GM23248 (cell line): ENCODE measurements at places on chromosomes 7 and 10. TPM values are rescaled to one million over a fixed set of nuclear protein-coding genes. Genes with fewer than 3 reads are reported as not detected.

Gene ABCB1
- total RNA-seq = 0.11 TPM in 1 of 2 replicates, not detected in the other

- H3K4me1 ChIP-seq = no peaks in the 10 kb centered on the region; the same call in 1 of the 2 replicates
- peak; percentile 21 for DNase-seq
- H3K27ac ChIP-seq = no peak overlapping the region
- no peak overlapping the region for H3K4me3 ChIP-seq
- H3K36me3 ChIP-seq = no peaks in the 10 kb centered on the region
Observed at GRCh38 chr10:113216102-113216501, 266.1 kb downstream of the TCF7L2 start.

Gene OTUD1
- total RNA-seq = 4.2 and 8.1 TPM in 2 replicates

- H3K4me3 ChIP-seq = no peak overlapping the region
- no peaks in the 10 kb centered on the region for H3K27me3 ChIP-seq
- DNase-seq = peak; percentile 85
- H3K36me3 ChIP-seq = no peaks in the 10 kb centered on the region
- peak overlapping the region; percentile 67 for H3K27ac ChIP-seq
Observed at GRCh38 chr10:72736176-72736827, 44.4 kb downstream of the MCU start.

DNA sequence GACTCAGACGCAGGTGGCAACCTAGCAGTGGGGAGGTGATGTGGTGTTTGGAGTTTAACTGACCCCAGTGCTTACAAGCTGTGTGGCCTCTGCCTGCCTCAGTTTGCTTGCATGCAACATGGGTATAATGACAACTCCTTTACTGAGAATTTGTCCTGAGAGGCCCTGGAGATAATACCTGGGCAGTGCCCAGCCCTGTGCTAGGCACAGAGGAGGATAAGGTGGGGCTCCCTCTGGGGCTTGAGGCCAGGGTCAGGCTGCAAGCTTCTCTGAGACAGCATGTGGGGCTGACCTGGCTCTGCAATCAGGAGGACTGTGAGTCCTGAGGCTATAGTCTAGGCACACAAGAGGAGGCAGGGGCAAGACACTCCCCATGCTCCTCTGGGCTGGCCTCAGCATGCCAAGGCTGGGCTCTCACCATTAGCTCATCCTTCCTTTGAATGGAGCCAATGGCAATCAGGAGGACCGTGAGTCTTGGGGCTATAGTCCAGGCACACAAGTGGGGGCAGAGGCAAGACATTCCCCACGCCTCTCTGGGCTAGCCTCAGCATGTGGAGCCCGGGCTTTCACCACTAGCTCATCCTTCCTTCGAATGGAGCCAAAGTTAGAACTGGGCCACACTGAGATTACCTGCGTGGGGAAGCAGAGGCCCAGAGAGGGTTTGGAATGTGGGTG, 147.9 kb downstream of the RPS24 start:
- no peak for DNase-seq
- no peaks in the 10 kb centered on the region for H3K27me3 ChIP-seq
- H3K36me3 ChIP-seq = no peaks in the 10 kb centered on the region
- no peak overlapping the region for H3K27ac ChIP-seq
- no peak overlapping the region for H3K4me3 ChIP-seq

GRCh38 chr7:128322040-128322643, 21.6 kb downstream of the RBM28 start:
- H3K27ac ChIP-seq = 0 out of 2 replicates have a peak overlapping the region, but pooled peaks have one; percentile 90
- H3K27me3 ChIP-seq = no peaks in the 10 kb centered on the region
- DNase-seq = peak; percentile 78

Gene ITGA8
- 0.32 TPM in 1 of 2 replicates, not detected in the other for total RNA-seq

Gene LRRTM3
- total RNA-seq = not detected in 2 replicates

Gene CD36
- 1.3 TPM in 1 of 2 replicates, not detected in the other for total RNA-seq

DNA sequence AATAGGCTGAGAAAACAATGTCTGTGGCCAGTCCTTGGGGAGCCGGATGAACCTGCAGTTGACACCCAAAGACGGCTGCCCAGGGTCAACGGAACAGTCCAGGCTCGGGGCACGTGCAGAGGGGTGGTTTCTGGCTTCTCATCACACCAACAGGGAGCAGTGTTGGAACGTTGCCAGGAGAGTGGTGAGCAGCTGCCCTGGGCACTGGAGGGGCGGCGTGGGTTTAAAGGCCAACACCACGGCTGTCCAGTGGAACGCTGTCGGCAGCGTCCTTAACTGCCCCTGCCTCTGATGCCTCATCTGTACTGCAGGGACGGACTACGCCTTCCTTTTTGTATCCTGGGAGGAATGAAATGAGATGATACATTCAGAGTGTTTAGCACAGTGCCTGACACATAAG, 19.8 kb downstream of the JCAD start:
- H3K4me3 ChIP-seq = no peak overlapping the region
- H3K27me3 ChIP-seq = no peaks in the 10 kb centered on the region
- H3K36me3 ChIP-seq = peaks cover 4% of the 10 kb centered on the region; the same call in 1 of the 2 replicates
- H3K4me1 ChIP-seq = no peaks in the 10 kb centered on the region

Gene ZNF853
- 0.22 and 0.51 TPM in 2 replicates for total RNA-seq

DNA sequence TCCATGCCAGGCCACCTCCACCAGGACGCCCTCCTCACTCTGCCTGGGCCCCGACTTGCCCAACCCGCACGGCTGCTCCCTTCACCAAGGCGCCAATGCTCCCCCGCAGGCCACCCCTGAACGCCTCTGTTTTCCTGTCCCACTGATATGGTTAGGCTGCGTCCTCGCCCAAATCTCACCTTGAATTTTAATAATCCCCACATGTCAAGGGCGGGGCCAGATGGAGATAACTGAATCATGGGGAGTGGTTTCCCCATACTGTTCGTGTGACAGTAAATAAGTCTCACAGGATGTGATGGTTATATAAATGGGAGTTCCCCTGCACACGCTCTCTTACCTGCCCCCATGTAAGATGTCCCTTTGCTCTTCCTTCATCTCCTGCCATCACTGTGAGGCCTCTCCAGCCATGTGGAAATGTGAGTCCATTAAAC, 29.8 kb downstream of the RSU1 start:
- no peaks in the 10 kb centered on the region for H3K4me1 ChIP-seq
- H3K27me3 ChIP-seq = no peaks in the 10 kb centered on the region
- H3K27ac ChIP-seq = no peak overlapping the region
- DNase-seq = no peak
- H3K4me3 ChIP-seq = no peak overlapping the region

- no peaks in the 10 kb centered on the region for H3K36me3 ChIP-seq
- peak; percentile 75 for DNase-seq
- H3K27me3 ChIP-seq = no peaks in the 10 kb centered on the region
- H3K4me3 ChIP-seq = 0 out of 2 replicates have a peak overlapping the region, but pooled peaks have one; percentile 9
- H3K4me1 ChIP-seq = peaks cover 7% of the 10 kb centered on the region
- peak overlapping the region; percentile 71 for H3K27ac ChIP-seq
Observed at GRCh38 chr10:117699436-117700075, 157.0 kb downstream of the EMX2 start.

GRCh38 chr7:26696161-26696560, 168.2 kb downstream of the SKAP2 start:
- DNase-seq = peak; percentile 40
- no peak overlapping the region for H3K4me3 ChIP-seq
- H3K36me3 ChIP-seq = no peaks in the 10 kb centered on the region
- no peaks in the 10 kb centered on the region for H3K4me1 ChIP-seq
- no peak overlapping the region for H3K27ac ChIP-seq
- no peaks in the 10 kb centered on the region for H3K27me3 ChIP-seq

GRCh38 chr10:90675621-90676020, 182.2 kb downstream of the HTR7 start:
- H3K4me1 ChIP-seq = peaks cover 22% of the 10 kb centered on the region
- peak; percentile 80 for DNase-seq
- H3K4me3 ChIP-seq = peak overlapping the region; percentile 46
- H3K36me3 ChIP-seq = no peaks in the 10 kb centered on the region

Gene FAM180A
- 53.5 and 60.1 TPM in 2 replicates for total RNA-seq

DNA sequence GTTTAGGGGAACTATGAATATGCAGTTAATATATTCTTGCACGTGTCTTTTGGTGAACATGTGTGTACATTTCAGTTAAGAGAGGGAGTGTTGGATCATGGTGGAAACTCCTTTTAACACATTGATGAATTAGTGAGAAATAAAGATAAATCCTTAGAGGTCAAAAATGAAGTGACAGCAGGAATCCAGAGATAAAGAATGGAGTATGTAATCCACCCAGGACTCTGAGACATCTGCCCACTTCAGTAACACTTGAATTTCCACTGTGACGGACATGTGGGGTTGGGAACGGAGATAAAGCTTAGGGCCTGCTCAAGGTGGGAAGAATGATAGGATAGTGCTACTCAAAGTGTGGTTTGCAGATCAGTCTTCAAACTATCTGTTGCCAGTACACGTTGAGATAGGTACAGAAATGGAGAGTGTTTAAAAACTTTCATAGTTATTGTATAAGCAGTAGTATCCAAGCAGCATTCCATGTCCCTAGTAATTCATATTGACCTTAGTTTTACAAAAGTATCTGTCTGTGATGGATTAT, 6.6 kb upstream of the RELN start:
- no peak for DNase-seq
- H3K27me3 ChIP-seq = peaks cover 9% of the 10 kb centered on the region
- no peaks in the 10 kb centered on the region for H3K4me1 ChIP-seq

- no peaks in the 10 kb centered on the region for H3K27me3 ChIP-seq
- no peak overlapping the region for H3K27ac ChIP-seq
- no peaks in the 10 kb centered on the region for H3K36me3 ChIP-seq
- peaks cover 28% of the 10 kb centered on the region for H3K4me1 ChIP-seq
- no peak overlapping the region for H3K4me3 ChIP-seq
Observed at GRCh38 chr7:33882950-33883670, 22.2 kb upstream of the BMPER start.

GRCh38 chr7:148799893-148800555, 84.1 kb downstream of the EZH2 start:
- H3K36me3 ChIP-seq = peaks cover 43% of the 10 kb centered on the region
- no peaks in the 10 kb centered on the region for H3K4me1 ChIP-seq
- H3K4me3 ChIP-seq = no peak overlapping the region
- no peak overlapping the region for H3K27ac ChIP-seq
- no peak for DNase-seq
- no peaks in the 10 kb centered on the region for H3K27me3 ChIP-seq

Gene CXCL12
- total RNA-seq = 341 and 364 TPM in 2 replicates

Gene CALHM2
- total RNA-seq = 62.6 and 74.3 TPM in 2 replicates

GRCh38 chr7:134873253-134873652, 93.8 kb downstream of the CALD1 start:
- H3K4me3 ChIP-seq = 0 out of 2 replicates have a peak overlapping the region, but pooled peaks have one; percentile 10
- H3K27me3 ChIP-seq = no peaks in the 10 kb centered on the region
- H3K36me3 ChIP-seq = peaks cover 34% of the 10 kb centered on the region
- H3K27ac ChIP-seq = peak overlapping the region; percentile 51
- H3K4me1 ChIP-seq = peaks cover 54% of the 10 kb centered on the region
